Activated CD4-positive, alpha-beta T cell treated with anti-CD3 and anti-CD28 coated beads, Interleukin-2, amount 50 U/mL, for 48 hours (primary cell): ENCODE measurements at places on chromosomes 16 and 17.

GRCh38 chr16:22970209-22970865 lies 156.4 kb downstream of the HS3ST2 start:
- DNase-seq: no peak

DNA sequence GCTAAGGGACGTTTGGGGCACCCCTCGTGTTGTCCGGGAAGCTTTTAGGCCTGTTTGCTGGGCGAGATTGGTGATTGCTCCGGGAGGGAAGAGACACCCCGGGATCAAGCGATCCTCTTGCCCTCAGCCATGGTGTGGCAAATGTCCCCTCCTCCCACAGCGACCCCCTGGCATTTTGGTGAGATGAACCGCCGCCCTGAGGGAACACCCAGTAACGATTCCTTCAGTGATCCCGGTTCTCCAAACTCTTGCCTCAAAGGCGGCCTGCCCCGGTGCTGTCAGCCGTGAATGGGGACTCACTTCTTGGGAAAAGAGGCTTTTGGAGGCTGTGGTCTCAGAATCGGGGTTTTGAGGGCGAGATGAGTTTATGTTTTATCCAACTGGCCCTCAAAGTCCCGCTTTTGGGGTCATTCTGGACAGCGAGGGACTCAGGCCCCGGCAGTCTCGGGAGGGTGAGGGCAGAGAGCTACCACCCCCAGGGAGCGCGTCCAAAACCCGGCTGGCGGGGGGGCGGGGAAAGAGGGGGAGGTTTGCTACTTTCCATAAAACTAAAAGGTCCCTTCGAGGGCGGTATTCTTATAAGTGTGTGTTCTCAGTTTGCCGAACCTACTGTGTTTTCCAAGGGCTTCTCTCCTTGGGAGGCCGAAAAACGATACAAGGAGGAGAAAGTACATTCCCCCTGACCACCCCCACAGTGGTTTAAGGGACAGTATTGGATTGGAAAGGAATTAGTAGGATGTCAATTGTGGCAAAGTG lies 232.7 kb downstream of the MRTFB start:
- no peak for DNase-seq

- no peak for DNase-seq
Observed at GRCh38 chr16:81940781-81941560, 70.3 kb downstream of the SDR42E1 start.

GRCh38 chr16:10984509-10984908 lies 40.1 kb downstream of the CLEC16A start:
- DNase-seq: no peak

GRCh38 chr17:28372203-28372944 lies 880 bp downstream of the SARM1 start:
- DNase-seq: peak; percentile 46

- no peak for DNase-seq
Observed at GRCh38 chr17:20935740-20936139, 107.1 kb downstream of the USP22 start.
